Uterine smooth muscle cell (primary cell): ENCODE measurements at places on chromosomes 6 and 20. TPM values are rescaled to one million over a fixed set of nuclear protein-coding genes. Genes with fewer than 3 reads are reported as not detected.

Gene CD93
- total RNA-seq, result 0.44 and 1.00 TPM in 2 replicates

Gene DDX43
- total RNA-seq, result under 0.01 and 2.7 TPM in 2 replicates

Gene OR2H2
- total RNA-seq, result not detected in 2 replicates

Gene CRISP2
- not detected in 2 replicates for total RNA-seq

Gene TNXB
- 5.9 and 6.7 TPM in 2 replicates for total RNA-seq

Gene WFDC12
- total RNA-seq, result not detected in 2 replicates

Gene PMEPA1
- under 0.01 and 1.00 TPM in 2 replicates for total RNA-seq

Gene PRKN
- total RNA-seq, result 2.9 and 3.4 TPM in 2 replicates

Gene GJA1
- 355 and 1,114 TPM in 2 replicates for total RNA-seq

Gene ADGRF4
- total RNA-seq, result 0.12 and 0.33 TPM in 2 replicates

Gene PTPRT
- under 0.01 TPM in 1 of 2 replicates, not detected in the other for total RNA-seq

Gene VGLL2
- not detected in 2 replicates for total RNA-seq

Gene LY6G6D
- not detected in 2 replicates for total RNA-seq

Gene SAMD3
- 12.4 and 14.4 TPM in 2 replicates for total RNA-seq

Gene MAS1
- not detected in 2 replicates for total RNA-seq

Gene RIPPLY2
- total RNA-seq, result under 0.01 and 0.87 TPM in 2 replicates

Gene SUMO4
- 1.00 and 1.7 TPM in 2 replicates for total RNA-seq

Gene PNPLA1
- not detected in 2 replicates for total RNA-seq

Gene SIRPD
- not detected in 2 replicates for total RNA-seq

Gene GGT7
- 8.5 and 18.2 TPM in 2 replicates for total RNA-seq

Gene TPD52L1
- total RNA-seq, result 8.1 and 13.7 TPM in 2 replicates

Gene SIM1
- total RNA-seq, result not detected in 2 replicates

Gene ID1
- total RNA-seq, result 36.1 and 76.0 TPM in 2 replicates

Gene NR2E1
- total RNA-seq, result not detected in 2 replicates

Gene BIRC7
- total RNA-seq, result not detected in 2 replicates

Gene ZSCAN23
- total RNA-seq, result 6.2 and 6.3 TPM in 2 replicates

Gene ZNF831
- not detected in 2 replicates for total RNA-seq

Gene LY6G6F
- not detected in 2 replicates for total RNA-seq

Gene APOBEC2
- not detected in 2 replicates for total RNA-seq

Gene PPP1R18
- 49.8 and 53.6 TPM in 2 replicates for total RNA-seq

Gene ARMC12
- total RNA-seq, result 0.22 and 0.25 TPM in 2 replicates

Gene SLC22A7
- total RNA-seq, result not detected in 2 replicates

Gene CRIP3
- total RNA-seq, result not detected in 2 replicates

Gene ADAM33
- 57.5 and 87.5 TPM in 2 replicates for total RNA-seq

Gene C6orf58
- total RNA-seq, result not detected in 2 replicates

Gene TREM1
- 0.66 and 1.00 TPM in 2 replicates for total RNA-seq

Gene LINC00237
- not detected in 2 replicates for total RNA-seq

Gene MATN4
- 0.11 TPM in 1 of 2 replicates, not detected in the other for total RNA-seq

Gene ZBP1
- total RNA-seq, result not detected in 2 replicates

Gene SRMS
- not detected in 2 replicates for total RNA-seq
